ENCODE measurements at places on chromosomes 5 and 9.

DNA sequence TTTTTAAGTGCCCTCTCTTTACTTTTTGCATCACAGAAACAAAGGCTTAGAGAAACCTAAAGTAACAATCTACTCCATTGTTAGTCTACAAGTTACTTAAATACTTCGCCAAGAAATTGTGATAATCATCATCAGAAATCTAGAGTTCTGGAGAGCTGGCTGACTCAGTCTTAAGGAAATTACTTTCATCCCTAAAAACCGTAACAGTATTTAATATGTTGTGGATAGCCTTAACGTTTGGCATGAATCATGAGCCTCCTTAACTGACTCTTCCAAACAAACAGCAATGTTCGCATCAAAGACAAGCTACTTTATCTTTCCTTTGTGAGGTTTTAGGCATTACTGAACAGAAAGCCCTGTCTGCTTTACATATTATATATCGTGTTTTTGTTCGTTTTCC is 128.7 kb downstream of the NIPBL start:
- no peak for DNase-seq

GRCh38 chr5:111126896-111127295 is 34.7 kb downstream of the WDR36 start:
- no peak for DNase-seq

- DNase-seq = no peak
Measured at GRCh38 chr5:155605920-155606319, 592.4 kb downstream of the KIF4B start.

DNA sequence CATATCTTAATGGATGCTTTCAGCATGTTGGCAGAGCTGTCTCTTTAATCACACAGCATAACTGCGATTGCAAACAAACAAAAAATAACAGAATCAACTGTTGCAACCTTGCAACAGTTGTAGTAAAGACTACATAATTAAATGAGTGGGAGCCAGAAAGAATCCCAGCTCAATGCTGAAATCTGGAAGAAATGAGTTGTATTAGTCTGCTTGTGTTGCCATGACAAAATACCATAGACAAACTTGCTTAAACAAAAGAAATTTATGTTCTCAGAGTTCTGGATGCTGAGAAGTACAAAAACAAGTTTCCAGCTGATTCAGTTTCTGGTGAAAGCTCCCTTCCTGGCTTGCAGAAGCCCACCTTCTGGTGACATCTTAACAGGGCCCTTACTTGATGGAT is 260.9 kb upstream of the TUSC1 start:
- DNase-seq = no peak

DNA sequence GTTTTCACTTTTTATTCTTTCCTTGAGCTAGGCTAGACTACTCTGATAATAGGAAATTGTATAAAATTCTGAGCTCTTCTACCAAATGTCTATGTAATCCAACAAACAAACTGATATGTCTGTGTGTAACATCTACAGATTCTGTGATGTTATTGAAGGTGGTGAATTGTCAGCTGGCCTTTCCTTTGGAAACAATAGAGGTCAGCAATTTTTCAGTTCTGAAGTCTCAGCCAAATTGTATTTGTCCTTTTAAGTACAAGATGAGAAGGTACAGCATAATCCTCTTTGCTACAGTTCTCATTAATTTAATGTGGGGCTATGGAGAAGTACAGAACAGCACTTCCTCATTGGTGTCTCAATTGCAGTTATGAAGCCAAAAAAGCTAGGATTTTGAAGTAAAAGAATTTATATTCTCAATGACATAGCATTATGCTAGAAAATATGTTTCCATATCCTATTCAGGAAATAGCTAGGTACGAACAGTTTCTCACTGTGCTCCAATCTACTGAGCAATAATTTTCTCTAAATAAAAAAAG is 198.0 kb downstream of the HINT1 start:
- DNase-seq = no peak

- DNase-seq = no peak
Measured at GRCh38 chr9:79799691-79800335, 228.0 kb downstream of the TLE4 start.

DNA sequence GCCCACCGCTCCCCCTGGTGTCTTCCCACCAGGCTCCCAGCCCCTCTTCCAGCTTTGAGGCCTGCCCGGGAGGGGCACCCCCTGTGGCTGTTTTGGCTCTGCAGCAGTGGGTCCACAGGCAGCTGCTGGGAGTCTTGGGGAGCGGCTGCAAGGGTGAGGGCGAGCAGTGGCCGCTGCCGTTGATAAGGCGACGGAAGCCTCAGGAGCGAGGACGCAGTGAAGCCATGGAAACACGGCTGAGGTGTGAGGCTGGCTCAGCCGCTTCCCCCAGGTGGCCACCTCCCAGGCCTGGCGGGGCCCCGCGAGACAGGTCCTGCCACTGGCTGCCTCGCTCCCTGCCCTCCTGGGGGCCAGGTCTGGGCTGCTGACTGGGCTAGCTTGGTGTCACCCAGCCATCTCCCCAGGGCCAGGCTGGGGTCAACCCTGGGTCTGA is 41.5 kb downstream of the CXXC5 start:
- no peak for DNase-seq

GRCh38 chr5:62306323-62306895 is 403 bp downstream of the KIF2A start:
- DNase-seq = no peak

DNA sequence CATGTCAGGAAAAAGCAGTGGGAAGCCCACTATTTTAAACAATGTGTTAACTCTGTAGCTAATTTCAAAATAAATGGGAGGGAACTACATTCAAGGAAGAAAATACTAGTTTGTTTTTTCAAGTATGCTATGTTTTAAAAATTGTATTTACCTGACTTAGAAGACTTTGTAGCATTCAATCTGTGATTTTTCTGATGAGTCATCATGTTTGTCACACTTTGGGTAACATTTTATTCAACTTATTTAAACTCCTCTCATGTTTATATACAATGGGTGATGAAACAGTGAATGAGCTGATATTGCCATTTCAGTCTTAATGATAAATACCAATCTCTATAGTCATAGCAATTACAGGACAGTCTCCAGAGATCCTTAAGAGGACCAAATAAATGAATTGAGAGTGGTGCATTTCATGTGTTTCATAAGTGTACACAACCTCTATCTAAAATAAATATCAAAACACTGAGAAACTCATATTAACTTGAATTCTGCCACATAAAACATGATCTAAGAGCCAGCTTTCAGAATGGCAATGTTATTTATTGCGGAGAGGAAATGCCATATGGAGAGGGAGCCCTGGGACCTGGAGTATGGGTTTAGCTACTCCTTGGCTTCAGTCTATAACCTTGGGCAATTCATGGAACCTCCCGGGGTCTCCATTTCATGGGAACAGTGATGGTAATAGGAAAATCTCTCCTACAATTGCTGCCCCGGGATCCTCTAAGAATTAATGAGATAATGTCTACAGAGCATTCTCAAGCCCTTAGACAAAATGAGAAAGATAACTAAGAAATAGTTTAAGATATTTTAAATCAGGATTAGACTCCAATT is 913.9 kb downstream of the TLE4 start:
- no peak for DNase-seq

GRCh38 chr5:92467695-92468094 is 1084.6 kb upstream of the ARRDC3 start:
- DNase-seq = no peak

GRCh38 chr9:137293094-137293481 is 9.0 kb downstream of the NRARP start:
- DNase-seq = no peak

- no peak for DNase-seq
Measured at GRCh38 chr5:132190161-132190817, 37.4 kb downstream of the P4HA2 start.

- no peak for DNase-seq
Measured at GRCh38 chr5:103573411-103573810, 10.8 kb upstream of the NUDT12 start.
